Gastroesophageal sphincter (tissue), 4 donors: ENCODE measurements at places on chromosomes 2 and 18.
A peak's percentile ranks its signal among the peaks of the same experiment; 100 is the strongest.

DNA sequence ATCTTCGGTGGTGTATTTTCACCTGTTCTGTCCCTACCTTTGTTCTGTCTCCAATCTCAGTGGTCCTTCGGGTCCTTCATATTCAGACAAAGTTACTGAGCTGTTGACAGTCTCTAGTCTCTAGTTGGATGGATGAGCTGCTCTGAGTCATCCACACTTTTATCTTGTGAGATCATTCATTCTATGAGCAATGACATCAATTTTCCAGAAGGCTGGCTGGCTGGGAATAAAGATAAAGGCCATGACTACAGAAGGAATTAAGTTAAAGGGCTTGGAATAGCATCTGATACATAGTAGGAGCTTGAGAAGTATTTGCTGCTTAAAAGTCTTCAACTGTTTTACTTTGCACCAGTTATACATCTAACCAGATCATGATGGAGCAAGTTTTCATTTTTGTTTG is 43.1 kb upstream of the SLC39A10 start:
- no peak for ATAC-seq

DNA sequence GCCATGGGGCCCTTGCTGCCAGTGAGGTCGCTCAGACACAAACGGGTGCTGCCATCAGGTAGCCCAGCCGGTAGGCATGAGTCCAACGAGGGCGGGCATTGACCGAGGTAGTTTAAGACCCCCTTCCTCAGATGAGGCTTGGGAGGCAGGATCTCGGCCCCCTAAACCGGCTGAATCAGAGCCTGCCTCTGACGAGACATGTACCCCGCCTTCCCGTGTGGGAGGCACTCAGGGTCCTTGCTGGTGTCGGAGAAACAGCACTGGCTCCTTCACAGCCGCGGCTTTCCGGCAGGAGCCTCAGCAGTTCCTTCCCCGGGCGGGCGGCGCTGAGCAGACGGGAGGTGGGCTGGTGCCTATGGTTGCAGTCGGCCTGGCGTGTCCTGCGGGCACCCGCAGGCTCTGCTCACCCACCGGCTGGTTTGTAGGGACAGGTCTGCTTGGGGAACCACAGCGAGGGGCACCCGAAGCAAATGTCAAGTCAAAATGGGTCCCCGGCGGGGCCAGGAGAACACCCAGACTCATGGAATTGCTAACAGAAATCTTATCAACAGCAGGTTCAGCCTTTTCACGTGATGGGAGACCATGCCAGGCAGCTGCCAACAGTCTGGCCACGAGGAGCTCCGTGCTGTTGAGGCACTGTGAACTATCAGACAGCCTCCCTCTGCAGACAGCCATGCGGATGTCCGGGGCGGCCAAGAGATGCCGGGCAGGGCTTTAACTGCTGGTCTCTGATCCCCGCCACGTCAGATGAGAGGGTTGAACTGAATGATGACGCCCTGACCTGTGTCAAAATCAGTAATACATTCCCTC is 2.8 kb downstream of the KCNG2 start:
- ATAC-seq: no peak

DNA sequence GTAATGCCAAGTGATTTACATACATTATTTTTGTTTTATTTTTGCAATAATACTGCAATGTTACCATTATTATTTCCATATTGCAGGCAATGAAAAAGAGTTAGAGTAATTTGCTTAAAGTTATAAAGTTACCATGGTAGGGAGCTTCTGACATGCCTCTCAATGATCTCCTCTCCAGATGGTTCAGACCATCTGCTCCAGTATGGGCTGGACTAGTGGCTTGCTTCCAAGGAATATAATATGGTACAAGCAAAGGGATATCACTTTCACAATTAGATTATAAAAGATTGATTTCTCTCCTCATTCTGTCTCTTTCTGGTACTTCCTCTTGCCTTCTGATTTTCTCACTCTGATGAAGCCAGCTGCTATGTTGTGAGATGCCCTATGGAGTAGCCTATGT is 245.4 kb downstream of the INSIG2 start:
- ATAC-seq: no peak

DNA sequence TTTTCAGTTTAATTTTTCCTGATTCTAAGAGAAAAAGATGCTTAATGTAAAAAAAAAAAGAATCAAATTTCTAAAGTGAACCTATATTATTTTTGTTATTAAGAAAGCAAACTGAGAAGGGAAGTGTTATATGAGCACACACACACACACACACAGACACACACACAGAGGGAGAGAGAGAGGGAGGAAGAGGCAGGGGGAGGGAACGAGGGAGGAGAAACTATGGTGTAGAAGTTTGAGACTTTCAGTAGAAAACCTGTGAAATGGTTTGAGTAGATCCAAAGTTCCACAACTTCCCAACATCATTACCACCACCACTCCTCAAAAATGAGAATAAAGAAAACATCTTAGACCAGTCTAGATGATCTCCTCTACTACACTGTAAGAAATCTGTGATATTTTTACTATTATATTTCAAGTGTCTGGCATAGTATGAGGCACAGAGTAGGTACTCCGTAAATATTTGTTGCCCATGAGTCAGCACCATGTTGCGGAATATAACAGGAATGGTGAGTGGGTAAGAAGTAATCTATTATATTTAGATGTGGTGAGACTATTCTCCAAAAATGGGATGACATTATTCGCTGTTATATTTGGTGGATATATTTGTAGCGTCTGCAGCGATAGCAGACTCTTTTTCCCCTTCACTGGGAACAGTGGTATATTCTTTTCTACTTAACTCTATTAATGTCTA is 149.4 kb upstream of the DNMT3A start:
- ATAC-seq: no peak

DNA sequence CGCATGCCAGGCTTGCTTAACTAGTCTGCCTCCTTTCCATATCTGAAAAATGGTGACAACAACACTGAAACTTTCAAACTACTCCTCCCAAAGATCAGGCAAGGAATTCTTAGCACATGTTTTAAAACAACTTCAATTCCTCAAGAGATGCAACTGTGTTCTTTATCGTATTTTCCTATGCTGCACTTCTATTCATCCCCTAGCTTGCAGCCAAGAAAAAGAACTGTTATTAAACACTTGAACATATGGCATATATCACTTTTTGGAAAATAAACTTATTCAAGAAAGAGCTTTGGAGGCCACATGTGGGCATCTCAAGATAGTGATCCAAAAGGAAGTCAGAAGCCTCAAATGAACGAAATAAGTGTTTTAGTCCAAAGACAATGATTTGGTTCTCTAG is 75.6 kb upstream of the STAM2 start:
- ATAC-seq: no peak

GRCh38 chr2:227370791-227371312 is 8.3 kb downstream of the TM4SF20 start:
- ATAC-seq: peak; percentile 60

GRCh38 chr2:121321476-121321875 is 36.5 kb upstream of the TFCP2L1 start:
- no peak for ATAC-seq

DNA sequence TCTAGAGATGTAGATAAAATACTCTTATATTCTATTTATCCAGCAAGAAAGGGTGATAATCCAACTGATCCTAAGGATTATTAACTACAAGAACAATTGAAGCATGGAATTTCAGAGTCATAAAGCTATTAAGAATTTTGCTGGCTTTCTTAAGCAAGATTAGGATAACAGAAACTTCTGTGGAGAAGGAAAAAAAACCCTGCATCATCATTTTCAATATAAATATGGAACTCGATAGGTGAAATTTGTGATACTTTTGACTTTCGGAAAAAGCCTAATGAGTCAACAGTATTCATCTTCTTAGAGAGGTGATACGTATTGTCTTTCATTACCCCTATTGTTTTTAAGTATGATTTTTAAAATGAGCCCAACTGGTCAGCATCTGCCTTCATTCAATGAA is 593.3 kb downstream of the CPS1 start:
- no peak for ATAC-seq

- ATAC-seq: no peak
Observed at GRCh38 chr2:98072442-98072841, 14.5 kb upstream of the VWA3B start.

DNA sequence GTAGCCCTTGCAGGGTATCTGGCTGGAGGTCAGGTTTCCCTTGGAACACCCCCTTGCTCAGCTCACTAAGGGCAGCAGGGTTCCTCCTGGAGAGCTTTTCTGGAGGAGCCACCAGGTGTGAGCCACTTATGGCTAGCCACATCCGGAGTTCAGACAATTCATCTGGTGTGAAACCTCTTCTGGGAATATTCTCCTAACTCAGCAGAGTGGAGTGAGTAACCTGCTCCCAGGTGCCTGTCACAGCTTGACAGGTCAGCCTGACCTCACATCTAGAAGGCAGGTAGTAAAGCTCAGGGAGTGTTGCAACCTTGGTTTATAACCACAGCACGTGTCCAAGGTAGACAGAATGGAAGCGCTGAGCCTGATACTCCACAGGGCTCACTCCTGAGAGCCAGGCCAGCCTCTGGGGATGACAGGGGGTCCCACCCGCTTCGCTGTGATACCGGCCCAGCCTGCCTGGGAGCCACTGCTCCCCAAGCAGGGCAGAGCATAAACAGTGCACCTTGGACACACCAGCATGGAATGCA is 62.6 kb upstream of the TGFA start:
- ATAC-seq: no peak

GRCh38 chr2:152241948-152242729 is 66.6 kb upstream of the STAM2 start:
- ATAC-seq: no peak

- no peak for ATAC-seq
Observed at GRCh38 chr2:44269831-44270230, 5.4 kb upstream of the SLC3A1 start.

DNA sequence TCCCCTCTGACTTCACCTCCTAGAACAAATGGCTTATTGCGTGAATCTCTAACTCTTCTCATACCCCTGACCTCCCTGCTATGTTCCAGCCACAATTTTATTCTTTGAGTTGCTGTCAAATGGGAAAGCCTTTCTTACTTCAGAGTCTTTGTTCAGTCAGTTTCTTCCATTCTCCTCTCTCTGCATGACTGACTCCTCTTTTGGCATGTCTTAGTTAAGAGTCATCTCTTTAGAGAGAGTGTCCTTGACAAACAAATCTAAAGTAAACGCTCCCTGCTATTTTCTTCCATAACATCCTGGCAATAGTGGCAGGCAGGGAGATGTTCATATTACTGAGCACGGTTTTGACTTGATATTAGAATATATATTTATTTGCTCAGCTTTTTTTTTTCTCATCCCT is 170.7 kb upstream of the ERBB4 start:
- no peak for ATAC-seq

- no peak for ATAC-seq
Observed at GRCh38 chr2:17317439-17317976, 200.7 kb downstream of the RAD51AP2 start.

DNA sequence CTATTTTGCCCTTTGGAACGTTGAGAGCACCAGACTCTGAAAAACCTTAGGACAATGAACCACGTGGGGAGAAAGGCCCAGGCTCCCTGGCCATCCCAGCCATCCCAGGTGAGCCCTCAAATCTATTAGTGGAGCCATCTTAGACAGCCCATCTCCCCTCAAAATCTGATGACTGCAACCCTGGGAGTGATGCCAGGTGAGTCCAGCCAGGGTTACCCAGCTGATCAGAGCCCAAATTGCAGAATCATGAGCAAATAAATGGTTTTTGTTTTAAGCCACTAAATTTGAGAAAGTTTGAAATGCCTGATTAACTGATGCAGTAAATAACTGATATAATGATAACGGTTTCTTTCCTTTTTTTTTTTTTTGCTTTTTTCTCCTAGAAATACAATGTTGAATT is 242.4 kb downstream of the GCA start:
- ATAC-seq: no peak

DNA sequence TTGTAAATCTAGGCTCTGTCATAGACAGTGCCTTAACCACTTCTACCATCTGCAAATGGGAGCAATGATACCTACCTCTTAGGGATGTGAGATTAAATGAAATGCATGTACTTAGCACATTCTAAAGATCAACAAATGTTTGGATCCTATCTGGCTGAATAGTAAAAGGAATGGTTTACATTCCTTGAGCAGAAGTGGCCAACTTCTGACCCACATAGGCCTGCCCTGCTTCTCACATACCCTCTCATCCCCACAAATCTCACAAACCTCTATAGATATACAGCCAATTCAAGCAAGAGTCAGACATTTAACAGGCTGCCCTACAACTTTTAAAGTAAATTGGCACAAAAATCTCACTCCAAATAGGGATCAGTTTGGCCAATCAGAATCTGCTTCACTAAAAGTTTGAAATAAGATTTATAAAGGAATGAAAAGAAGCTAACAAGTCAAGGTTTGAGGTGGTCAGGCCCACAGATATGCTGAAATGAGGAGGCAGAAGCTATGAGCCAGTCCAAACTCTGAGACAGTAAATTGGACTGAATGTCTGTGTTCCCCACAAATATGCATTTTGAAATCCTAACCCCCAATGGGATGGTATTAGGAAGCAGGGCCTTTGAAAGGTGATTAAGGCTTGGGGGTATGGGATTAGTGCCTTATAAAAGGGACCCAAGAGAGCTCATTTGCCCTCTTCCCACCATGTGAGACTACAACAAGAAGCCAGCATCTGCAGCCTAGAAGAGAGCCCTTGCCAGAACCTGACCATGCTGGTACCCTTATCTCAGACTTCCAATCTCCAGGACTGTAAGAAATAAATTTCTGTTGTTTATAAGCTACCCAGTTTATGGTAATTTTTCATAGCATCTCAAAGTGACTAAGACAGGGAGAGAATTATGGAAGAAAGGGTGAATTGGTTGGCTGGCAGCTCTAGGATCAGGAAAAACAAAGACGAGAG is 227.8 kb upstream of the RBMS1 start:
- ATAC-seq: no peak

GRCh38 chr2:216308576-216308975 is 63.7 kb downstream of the MARCHF4 start:
- ATAC-seq: no peak

GRCh38 chr2:58155160-58155778 is 85.9 kb downstream of the FANCL start:
- no peak for ATAC-seq
